Activated gamma-delta T cell (primary cell): ENCODE measurements at places on chromosomes 1 and 21.

DNA sequence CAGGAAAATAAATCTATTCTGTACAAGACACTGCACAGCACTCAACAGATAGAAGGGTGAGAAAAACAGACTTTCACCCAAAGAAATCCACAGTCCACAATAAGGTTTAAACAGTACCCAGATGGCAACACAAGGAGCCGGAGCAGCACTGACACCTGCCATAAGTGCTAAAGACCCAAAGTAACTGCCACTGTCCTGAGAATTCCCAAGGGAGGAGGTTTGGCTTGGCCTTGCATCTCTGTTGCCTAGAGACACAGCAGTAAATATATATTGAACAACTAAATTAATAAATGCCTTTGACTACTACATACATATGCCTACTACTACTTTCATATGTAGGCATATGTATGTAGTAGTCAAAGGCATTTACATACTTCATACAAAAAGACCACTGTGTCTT is 68.0 kb downstream of the VAV3 start:
- no peak for DNase-seq

DNA sequence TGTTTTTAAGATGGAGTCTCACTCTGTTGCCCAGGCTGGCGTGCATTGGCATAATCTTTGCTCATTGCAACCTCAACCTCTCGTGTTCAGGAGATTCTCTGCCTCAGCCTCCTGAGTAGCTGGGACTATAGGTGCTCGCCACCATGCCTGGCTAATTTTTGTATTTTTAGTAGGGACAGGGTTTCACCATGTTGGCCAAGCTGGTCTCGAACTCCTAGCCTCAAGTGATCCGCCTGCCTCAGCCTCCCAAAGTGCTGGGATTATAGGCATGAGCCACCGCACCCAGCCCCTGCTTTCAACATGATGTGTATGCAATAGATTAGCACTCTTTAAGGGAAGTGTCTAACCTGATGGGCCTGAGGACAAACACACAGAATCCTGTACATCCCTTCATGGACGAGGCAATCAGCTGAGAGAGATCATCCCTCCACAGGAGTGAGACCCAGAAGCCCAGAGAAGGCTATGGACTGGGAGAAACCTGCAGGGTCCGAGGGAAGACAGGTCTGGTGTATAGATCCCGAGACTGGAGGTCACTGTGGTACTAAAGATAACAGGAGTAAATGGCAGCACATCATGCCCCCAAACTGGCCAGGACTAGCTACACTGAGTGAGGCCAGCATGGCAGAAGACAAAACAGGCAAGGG is 5.6 kb upstream of the DEGS1 start:
- DNase-seq: no peak

DNA sequence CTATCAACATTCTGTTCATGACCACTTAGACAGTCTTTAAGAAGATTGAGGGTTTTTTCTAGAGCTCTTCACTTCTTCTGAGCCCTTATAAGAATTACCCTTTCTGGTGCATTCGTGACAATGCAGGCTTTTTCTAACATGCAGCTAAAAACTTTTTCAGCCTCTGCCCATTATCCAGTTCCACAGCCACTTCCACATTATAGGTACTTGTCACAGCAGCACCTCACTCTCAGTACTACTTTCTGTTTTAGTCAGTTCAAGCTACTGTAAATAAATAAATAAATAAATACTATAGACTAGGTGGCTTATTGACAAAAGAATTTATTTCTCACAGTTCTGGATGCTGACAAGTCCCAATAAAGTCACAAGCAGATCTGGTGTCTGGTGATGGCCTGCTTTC is 284.4 kb upstream of the PKN2 start:
- DNase-seq: no peak

- DNase-seq: no peak
These were observed 28.4 kb downstream of the SLC19A1 start for GRCh38 chr21:45513741-45514310.

DNA sequence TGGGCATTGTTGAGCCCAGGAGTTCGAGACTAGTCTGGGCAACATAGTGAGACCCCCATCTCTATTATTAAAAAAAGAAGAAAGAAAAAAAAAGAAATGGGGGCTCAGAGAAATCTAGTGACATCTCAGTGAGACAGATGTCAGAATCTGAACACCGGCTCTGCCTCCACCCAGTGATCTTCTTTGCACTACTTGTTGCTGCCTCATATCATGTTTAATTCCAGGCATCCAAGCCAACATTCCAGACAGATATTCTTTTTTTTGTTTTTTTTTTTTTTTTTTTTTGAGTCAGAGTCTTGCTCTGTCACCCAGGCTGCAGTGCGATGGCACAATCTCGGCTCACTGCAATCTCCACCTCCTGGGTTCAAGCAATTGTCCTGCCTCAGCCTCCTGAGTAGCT is 5.0 kb upstream of the ARL8A start:
- DNase-seq: no peak

DNA sequence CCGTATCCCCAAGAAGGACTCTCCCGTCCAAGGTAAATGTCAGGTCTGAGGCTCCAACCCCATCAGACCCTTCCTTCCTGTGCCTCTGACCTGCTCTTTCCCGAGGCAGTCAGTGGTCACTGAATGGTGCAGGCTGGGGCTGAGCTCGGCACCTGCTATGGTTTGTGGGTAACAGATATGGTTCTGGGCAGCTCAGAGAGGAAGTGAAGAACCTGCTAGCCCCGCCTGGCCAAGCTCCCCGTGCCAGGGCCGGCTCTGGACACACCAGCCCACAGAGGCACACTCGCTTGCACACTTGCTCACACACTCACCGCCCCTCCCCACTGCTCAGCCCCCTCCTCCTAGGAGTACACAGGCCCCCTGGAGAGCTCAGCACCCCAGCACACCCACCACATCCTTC is 16.4 kb downstream of the NCMAP start:
- DNase-seq: no peak

- no peak for DNase-seq
These were observed 154.0 kb upstream of the C1orf87 start for GRCh38 chr1:60227601-60228000.

DNA sequence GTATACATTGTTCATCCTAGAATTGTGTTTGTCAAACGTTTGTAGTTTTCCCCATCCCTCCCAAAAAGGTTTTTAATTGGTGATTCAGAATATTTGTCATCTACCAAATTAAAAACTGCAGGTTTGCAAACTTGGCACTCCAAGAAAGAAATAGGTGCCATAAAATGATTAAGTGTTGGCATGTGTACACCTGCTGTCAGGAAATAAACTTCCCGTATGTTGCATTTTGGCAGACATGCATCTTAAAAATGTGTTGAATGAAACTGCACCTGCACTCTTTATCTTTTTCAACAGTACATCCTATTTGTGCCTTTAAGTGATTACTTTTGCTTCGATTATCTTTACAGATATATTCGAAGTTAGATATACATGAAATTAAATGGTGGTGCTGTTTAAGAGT is 7.3 kb downstream of the B3GALT2 start:
- no peak for DNase-seq

- DNase-seq: no peak
These were observed 30.0 kb downstream of the TBX15 start for GRCh38 chr1:118958140-118958539.

- no peak for DNase-seq
These were observed 195.5 kb downstream of the KCNH1 start for GRCh38 chr1:210938416-210938925.

GRCh38 chr21:36097427-36098181 is 27.8 kb downstream of the CBR1 start:
- DNase-seq: no peak

- DNase-seq: no peak
These were observed 10.9 kb downstream of the PRDX6 start for GRCh38 chr1:173488001-173488400.
